Regular cardiac myocyte (primary cell): ENCODE measurements at places on chromosomes 1 and 21. TPM values are rescaled to one million over a fixed set of nuclear protein-coding genes. Genes with fewer than 3 reads are reported as not detected.

The WLS gene
- 85.1 and 116 TPM in 2 replicates for total RNA-seq

The KANK4 gene
- not detected in 2 replicates for total RNA-seq

The CCDC185 gene
- under 0.01 TPM in 1 of 2 replicates, not detected in the other for total RNA-seq

The RGS21 gene
- not detected in 2 replicates for total RNA-seq

The SAMD13 gene
- 0.56 and 0.77 TPM in 2 replicates for total RNA-seq

The C1orf50 gene
- total RNA-seq: 5.0 and 5.9 TPM in 2 replicates

The TMEM54 gene
- total RNA-seq: 25.9 and 43.4 TPM in 2 replicates

The MAP1LC3C gene
- total RNA-seq: 0.19 and 0.28 TPM in 2 replicates

The PCNX2 gene
- total RNA-seq: 13.4 and 40.0 TPM in 2 replicates

The C8B gene
- not detected in 2 replicates for total RNA-seq

The TIE1 gene
- total RNA-seq: 4.2 and 6.3 TPM in 2 replicates

The PLA2G2A gene
- total RNA-seq: not detected in 2 replicates

The TDRKH gene
- 1.9 and 2.0 TPM in 2 replicates for total RNA-seq

The DNM3 gene
- 0.77 and 0.85 TPM in 2 replicates for total RNA-seq

The FCRL1 gene
- not detected in 2 replicates for total RNA-seq

The NEK2 gene
- total RNA-seq: 6.8 and 43.3 TPM in 2 replicates

The RNU1-2 gene
- under 0.01 TPM in 2 replicates for total RNA-seq

The MROH9 gene
- total RNA-seq: 0.38 and 0.85 TPM in 2 replicates

The PEAR1 gene
- total RNA-seq: 4.5 and 9.2 TPM in 2 replicates

The LCE1F gene
- total RNA-seq: not detected in 2 replicates

The TMEM200B gene
- 5.2 and 7.6 TPM in 2 replicates for total RNA-seq

The ACBD6 gene
- total RNA-seq: 34.7 and 41.7 TPM in 2 replicates

The SLC1A7 gene
- total RNA-seq: 0.58 and 1.1 TPM in 2 replicates

The SLC16A4 gene
- total RNA-seq: 16.3 and 42.0 TPM in 2 replicates

The PTPRF gene
- total RNA-seq: 66.5 and 131 TPM in 2 replicates

The IL24 gene
- total RNA-seq: 1.7 and 3.7 TPM in 2 replicates

The CYYR1 gene
- total RNA-seq: under 0.01 and 0.56 TPM in 2 replicates

The SYT11 gene
- total RNA-seq: 46.0 and 59.5 TPM in 2 replicates

The FALEC gene
- 0.28 TPM in 1 of 2 replicates, not detected in the other for total RNA-seq

The MIXL1 gene
- not detected in 2 replicates for total RNA-seq

The SELL gene
- total RNA-seq: 1.1 and 1.2 TPM in 2 replicates
